ENCODE measurements at places on chromosomes 4 and X.

DNA sequence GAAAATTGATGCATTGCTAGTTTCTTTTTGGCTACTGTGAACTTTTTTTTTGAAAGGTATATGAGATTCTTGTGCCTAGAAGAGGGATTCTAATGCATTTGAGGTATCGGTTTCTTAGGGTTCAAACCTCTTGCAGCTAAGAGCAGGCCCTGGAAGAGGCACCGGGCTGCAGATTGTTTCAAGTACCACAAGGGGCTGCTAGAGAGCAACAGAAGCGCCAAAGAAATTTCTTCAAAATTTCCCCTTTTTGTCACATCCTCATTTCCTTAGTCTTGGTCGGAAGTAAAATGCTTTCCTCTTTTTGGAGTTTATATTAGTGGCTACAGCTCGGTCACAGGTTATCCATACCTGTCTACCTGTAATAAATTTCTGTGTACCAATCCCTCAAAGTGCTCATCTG, 89.8 kb downstream of the PDGFRA start:
- peak; percentile 34 for ATAC-seq
- no peak overlapping the region for H3K27ac ChIP-seq
- H3K4me1 ChIP-seq: peaks cover 4% of the 10 kb centered on the region
- H3K27me3 ChIP-seq: no peaks in the 10 kb centered on the region

DNA sequence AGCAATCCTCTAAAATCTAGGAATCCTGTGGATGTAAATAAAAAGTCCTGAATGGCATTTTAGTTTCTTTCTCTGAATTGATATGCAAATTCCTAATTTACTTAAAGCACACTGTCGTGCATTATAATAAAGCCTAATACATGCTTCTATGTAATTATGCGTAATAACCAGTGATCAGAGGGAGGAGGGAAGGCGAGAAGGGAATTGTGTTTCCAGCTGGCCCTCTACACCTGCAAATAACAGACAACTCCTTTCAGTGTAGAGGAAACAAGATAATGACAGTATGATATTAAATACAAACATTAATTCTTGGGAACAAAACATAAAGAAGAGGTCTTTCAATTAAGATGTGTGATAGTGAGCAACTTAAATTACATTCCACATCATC, 419.6 kb upstream of the LCORL start:
- H3K27ac ChIP-seq: no peak overlapping the region
- no peaks in the 10 kb centered on the region for H3K36me3 ChIP-seq
- no peak overlapping the region for H3K4me3 ChIP-seq
- no peak for ATAC-seq
- H3K27me3 ChIP-seq: no peaks in the 10 kb centered on the region

DNA sequence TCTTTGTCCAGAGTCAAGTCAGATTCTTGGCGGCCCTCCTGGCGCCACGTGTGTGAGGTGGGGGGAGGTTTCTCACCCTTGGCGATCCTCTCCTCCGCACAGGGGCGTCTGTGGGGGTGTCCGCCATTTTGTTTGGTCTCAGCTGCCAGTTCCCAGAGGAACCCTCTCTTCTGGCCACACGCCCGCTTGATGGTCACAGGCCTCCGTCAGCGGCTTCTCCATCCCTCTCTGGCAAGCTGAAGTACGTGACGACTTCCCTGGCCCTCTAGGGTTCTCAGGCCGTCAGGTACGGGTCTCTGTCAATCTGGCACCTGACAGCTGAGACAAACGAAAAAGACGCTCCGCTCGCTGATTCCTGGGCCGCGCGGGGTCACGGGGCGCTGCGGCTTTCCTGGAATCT, 272.6 kb downstream of the TRIML1 start:
- no peak for ATAC-seq
- no peaks in the 10 kb centered on the region for H3K36me3 ChIP-seq
- no peaks in the 10 kb centered on the region for H3K27me3 ChIP-seq
- no peaks in the 10 kb centered on the region for H3K4me1 ChIP-seq
- H3K4me3 ChIP-seq: no peak overlapping the region

- no peaks in the 10 kb centered on the region for H3K4me1 ChIP-seq
- no peaks in the 10 kb centered on the region for H3K27me3 ChIP-seq
- no peak overlapping the region for H3K27ac ChIP-seq
- no peaks in the 10 kb centered on the region for H3K36me3 ChIP-seq
These were observed 33.4 kb downstream of the SLC25A5 start for GRCh38 chrX:119501511-119502148.

- ATAC-seq: no peak
- H3K4me1 ChIP-seq: peaks cover 36% of the 10 kb centered on the region
- H3K4me3 ChIP-seq: peak overlapping the region; percentile 73
- peaks cover 52% of the 10 kb centered on the region for H3K27me3 ChIP-seq
These were observed 1.8 kb downstream of the FGF5 start for GRCh38 chr4:80268081-80268823.

- no peaks in the 10 kb centered on the region for H3K27me3 ChIP-seq
- ATAC-seq: no peak
- no peak overlapping the region for H3K27ac ChIP-seq
- no peak overlapping the region for H3K4me3 ChIP-seq
- no peaks in the 10 kb centered on the region for H3K36me3 ChIP-seq
- H3K4me1 ChIP-seq: no peaks in the 10 kb centered on the region
These were observed 207.6 kb downstream of the THOC2 start for GRCh38 chrX:123525123-123525725.

DNA sequence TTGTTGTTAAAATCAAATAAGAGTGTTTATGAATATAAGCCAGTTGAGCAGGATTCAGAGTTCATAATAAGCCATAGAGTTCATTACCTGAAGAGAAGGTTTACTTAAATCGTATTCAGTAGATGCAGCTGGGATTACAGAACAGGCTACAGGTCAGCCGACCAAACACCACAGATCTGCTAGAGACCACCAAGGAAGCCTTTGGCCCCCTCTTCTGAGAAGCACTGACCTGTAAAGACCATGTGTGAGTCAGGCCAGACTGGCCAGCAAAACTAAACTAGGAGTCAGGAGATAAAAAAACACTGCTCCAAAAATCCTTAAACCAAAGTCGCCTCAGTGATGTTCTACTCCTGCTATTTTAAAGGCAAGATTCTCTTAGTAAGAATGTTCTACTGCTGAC, 1125.5 kb downstream of the FAT4 start:
- no peaks in the 10 kb centered on the region for H3K27me3 ChIP-seq
- H3K4me1 ChIP-seq: no peaks in the 10 kb centered on the region
- no peaks in the 10 kb centered on the region for H3K36me3 ChIP-seq
- H3K27ac ChIP-seq: no peak overlapping the region
- ATAC-seq: no peak

- no peaks in the 10 kb centered on the region for H3K27me3 ChIP-seq
- H3K27ac ChIP-seq: no peak overlapping the region
- no peaks in the 10 kb centered on the region for H3K36me3 ChIP-seq
- no peaks in the 10 kb centered on the region for H3K4me1 ChIP-seq
- H3K4me3 ChIP-seq: no peak overlapping the region
- no peak for ATAC-seq
These were observed 25.7 kb upstream of the SLC7A11 start for GRCh38 chr4:138267835-138268234.

DNA sequence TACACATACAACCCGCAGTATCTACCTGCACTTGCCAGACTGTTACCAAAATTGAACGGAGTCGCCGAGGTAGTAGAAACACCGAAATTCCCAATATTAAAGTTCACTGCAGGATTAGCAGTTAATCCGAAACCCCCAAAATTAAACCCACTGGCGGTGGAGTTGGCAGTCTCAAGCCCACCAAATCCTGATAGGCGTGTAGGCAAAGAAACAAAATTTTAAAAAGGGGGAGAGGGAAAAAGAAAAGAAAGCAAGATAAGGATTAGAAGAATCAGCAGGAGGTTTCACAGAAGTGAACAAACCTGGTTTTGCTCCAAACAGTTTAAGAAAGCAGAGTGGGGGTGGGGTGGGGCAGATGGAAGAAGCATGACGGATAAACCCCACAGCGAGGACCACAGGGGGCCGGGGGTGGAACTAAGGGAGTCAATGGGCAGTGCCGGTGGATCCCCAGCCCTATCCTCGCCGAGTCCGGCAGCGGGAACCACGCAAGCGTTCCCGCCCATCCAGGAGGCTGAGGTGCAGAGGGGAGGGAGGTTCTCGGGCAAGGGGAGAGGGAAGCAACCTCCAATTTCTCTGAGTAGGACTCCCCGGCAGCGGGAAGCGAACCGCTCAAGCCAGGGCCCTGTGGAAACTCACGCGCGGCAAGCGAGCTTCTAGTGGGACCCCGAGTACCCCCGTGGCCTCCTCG, 599 bp downstream of the NUP54 start:
- H3K27me3 ChIP-seq: no peaks in the 10 kb centered on the region
- H3K27ac ChIP-seq: peak overlapping the region; percentile 94
- H3K4me3 ChIP-seq: peak overlapping the region; percentile 87
- H3K36me3 ChIP-seq: peaks cover 15% of the 10 kb centered on the region

- no peak overlapping the region for H3K27ac ChIP-seq
- no peaks in the 10 kb centered on the region for H3K36me3 ChIP-seq
- no peak overlapping the region for H3K4me3 ChIP-seq
- ATAC-seq: no peak
- no peaks in the 10 kb centered on the region for H3K4me1 ChIP-seq
These were observed 902.1 kb upstream of the LCORL start for GRCh38 chr4:18923496-18924161.

DNA sequence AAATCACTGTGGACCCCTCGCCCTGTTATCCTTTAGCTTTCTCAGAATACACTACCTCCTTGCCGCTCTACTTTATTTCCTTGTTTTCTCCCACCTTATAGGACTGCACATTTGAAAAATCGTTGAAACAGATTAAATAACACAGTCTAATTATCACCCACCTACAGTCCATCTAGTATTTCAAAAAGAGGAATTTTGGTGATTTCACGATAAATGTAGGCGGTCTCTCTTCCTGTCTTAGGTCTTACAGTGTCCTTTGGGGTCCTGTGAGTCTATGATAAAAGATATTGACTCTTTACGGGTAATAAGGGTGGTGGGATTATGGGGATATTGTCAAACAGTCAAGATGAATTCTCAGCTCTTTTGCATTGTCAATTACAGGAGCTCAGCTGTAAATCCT, 2.4 kb upstream of the TBL1X start:
- H3K27ac ChIP-seq: peak overlapping the region; percentile 39
- ATAC-seq: no peak
- H3K27me3 ChIP-seq: no peaks in the 10 kb centered on the region
- H3K36me3 ChIP-seq: no peaks in the 10 kb centered on the region
- H3K4me3 ChIP-seq: no peak overlapping the region

GRCh38 chr4:26151615-26152014, 169.2 kb upstream of the RBPJ start:
- peak; percentile 17 for ATAC-seq
- H3K4me1 ChIP-seq: no peaks in the 10 kb centered on the region
- no peak overlapping the region for H3K4me3 ChIP-seq
- H3K36me3 ChIP-seq: no peaks in the 10 kb centered on the region
- H3K27ac ChIP-seq: peak overlapping the region; percentile 5
- H3K27me3 ChIP-seq: no peaks in the 10 kb centered on the region

DNA sequence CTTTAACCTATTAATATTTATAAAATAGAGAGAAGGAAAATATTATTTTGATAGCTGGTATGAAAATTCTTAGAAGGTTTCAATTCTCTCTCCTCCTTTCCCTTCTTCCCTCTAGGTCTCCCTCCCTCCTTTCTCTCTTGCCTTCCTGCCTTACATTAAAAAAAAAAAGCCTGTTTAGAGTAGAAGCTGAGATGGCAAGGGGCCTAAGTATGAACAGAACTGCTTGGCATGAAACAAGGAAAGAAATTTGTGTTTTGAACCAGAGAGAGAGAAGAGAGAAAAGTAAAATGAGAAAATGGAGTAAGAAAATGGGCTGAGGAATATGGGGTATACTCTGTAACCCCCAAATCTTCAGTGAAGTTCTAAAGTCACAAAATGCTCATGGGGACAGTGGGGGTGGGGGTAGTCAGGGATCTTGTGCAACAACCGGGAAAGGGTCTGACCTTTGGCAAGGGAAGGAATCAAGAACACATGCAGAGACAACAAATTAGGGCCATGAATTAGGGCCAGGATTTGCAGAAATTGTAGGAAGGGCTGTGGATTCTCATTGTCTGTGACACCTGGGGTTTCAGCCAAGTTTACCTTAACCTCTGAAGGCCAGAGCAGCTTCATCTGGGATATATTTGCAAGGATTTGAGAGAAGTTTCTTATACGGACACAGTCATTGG, 30.6 kb downstream of the SUPT20HL2 start:
- H3K27ac ChIP-seq: no peak overlapping the region
- ATAC-seq: no peak
- H3K4me3 ChIP-seq: no peak overlapping the region
- H3K36me3 ChIP-seq: no peaks in the 10 kb centered on the region
- no peaks in the 10 kb centered on the region for H3K4me1 ChIP-seq

DNA sequence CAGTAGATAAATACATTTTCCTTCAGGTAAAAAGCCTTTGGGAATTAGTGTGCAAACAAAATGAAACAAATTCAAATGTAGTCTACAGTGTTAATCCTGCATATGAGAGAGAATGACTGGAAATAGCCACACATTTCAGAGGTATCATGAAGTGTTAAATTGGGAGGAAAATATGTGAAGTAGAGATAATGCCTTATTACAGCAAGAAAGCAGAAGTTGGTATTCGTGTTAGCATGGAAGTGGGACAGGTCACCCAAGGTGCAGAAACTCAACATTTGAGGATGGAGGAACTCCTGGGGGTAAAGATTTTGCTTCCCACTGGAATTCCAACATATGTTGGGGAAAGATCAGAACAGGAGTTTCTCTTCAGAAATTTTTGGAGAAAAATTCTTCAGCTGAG, 51.3 kb downstream of the EMCN start:
- no peaks in the 10 kb centered on the region for H3K4me1 ChIP-seq
- H3K27ac ChIP-seq: no peak overlapping the region
- no peak overlapping the region for H3K4me3 ChIP-seq
- no peak for ATAC-seq
- H3K27me3 ChIP-seq: no peaks in the 10 kb centered on the region
- H3K36me3 ChIP-seq: no peaks in the 10 kb centered on the region

GRCh38 chrX:125150231-125150630, 169.4 kb upstream of the TEX13C start:
- no peaks in the 10 kb centered on the region for H3K4me1 ChIP-seq
- H3K27me3 ChIP-seq: no peaks in the 10 kb centered on the region
- H3K36me3 ChIP-seq: no peaks in the 10 kb centered on the region
- H3K4me3 ChIP-seq: no peak overlapping the region
- H3K27ac ChIP-seq: no peak overlapping the region

GRCh38 chrX:119502727-119503483, 34.7 kb downstream of the SLC25A5 start:
- no peak overlapping the region for H3K27ac ChIP-seq
- no peak overlapping the region for H3K4me3 ChIP-seq
- H3K4me1 ChIP-seq: peaks cover 5% of the 10 kb centered on the region
- H3K36me3 ChIP-seq: no peaks in the 10 kb centered on the region

GRCh38 chr4:164977243-164978164, at the start of gene TRIM61:
Gene TRIM61, minus strand, starts transcription at chr4:164977657. Its CDS starts 7,655 bp downstream, at chr4:164970002.
- no peaks in the 10 kb centered on the region for H3K36me3 ChIP-seq
- H3K4me1 ChIP-seq: no peaks in the 10 kb centered on the region
- H3K27ac ChIP-seq: no peak within 1 kb of the TSS
- peak; percentile 39 for ATAC-seq
- H3K27me3 ChIP-seq: peaks cover 7% of the 10 kb centered on the region
